ENCODE measurements at places on chromosomes 1 and 21.
A peak's percentile ranks its signal among the peaks of the same experiment; 100 is the strongest.

DNA sequence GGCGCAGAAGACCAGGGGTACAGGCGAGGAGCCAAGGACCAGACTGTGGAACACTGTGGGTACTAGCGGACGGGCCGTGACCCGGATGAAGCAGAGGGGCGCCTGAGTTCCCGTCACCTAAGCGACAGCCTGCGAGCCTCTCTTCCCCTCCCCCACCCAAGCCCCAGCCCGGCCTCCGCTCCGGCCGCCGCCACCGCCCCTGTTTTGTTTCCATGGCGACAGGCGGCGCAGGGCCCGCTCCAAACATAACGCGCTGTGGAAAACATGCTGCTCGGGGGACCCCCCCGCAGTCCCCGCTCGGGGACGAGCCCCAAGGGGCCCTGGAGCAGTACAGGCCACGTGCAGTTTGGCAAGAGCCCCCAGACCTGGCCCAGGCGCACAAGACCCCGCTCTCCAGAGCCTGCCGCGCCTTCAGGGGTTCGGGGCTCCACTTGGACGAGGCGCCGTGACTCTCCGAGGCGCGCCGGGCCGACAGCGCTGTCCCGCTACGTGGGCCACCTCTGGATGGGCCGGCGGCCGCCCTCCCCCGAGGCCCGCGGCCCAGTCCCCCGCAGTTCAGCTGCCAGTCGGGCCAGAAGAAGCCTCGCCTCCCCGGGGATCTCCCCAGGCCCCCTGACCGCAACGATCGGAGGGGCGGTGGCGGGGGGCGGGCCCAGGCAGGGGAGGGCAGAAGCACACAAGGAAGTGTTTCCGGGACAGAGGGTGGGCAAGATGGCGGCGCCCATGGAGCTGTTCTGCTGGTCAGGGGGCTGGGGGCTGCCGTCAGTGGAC lies at the start of gene MTX1:
Gene MTX1 (plus strand): TSS at position 155 of the 771 bp plus-strand sequence. CDS start 110 bp downstream, at position 265.
- peak; percentile 42 for DNase-seq

GRCh38 chr1:186421446-186421845 lies 39.5 kb downstream of the PDC start:
- DNase-seq = no peak

DNA sequence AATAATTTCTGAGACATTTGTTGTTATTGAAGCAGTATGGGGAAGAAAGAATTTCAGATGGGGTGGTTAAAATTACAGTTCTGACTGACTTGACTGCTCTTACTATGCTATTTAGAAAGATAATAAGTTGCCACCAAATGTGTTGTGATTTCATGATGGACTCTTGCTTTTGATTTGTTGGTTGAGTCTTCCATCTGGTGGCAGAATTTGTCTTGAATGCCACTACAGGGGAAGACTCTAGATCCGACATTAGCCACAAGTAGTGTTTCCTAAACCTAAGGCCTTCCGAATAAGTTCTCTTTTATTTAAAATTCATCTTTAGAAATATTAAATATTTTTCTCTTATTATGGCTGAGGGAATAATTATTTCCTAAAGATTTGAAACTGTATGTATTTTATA lies 190.9 kb upstream of the ADGRL4 start:
- DNase-seq = no peak

- no peak for DNase-seq
Observed at GRCh38 chr1:27379564-27380122, 3.5 kb downstream of the CD164L2 start.

GRCh38 chr21:14124266-14124665 lies 86.5 kb downstream of the LIPI start:
- no peak for DNase-seq

DNA sequence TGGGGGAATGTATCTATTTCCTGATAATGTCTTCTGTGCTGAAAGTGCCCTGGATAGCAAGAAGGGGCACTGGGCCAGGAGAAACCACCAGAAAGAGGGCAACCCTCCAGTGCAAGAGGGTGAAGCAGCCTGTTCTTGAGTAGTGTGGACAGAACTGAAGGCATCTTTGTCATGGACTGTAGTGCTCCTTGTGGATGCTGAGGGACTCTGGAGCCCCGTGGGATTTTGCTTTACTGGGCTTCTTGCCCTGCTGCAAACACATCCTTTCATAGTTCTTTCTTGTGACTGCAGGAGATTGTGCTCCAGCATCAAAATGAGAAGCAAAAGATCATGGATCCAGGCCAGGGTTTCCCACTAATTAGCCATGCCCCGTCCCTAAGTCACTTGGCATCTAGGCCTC lies 300.6 kb downstream of the ZNF326 start:
- no peak for DNase-seq

GRCh38 chr1:10557714-10558113 lies 83.0 kb downstream of the PEX14 start:
- DNase-seq = no peak

DNA sequence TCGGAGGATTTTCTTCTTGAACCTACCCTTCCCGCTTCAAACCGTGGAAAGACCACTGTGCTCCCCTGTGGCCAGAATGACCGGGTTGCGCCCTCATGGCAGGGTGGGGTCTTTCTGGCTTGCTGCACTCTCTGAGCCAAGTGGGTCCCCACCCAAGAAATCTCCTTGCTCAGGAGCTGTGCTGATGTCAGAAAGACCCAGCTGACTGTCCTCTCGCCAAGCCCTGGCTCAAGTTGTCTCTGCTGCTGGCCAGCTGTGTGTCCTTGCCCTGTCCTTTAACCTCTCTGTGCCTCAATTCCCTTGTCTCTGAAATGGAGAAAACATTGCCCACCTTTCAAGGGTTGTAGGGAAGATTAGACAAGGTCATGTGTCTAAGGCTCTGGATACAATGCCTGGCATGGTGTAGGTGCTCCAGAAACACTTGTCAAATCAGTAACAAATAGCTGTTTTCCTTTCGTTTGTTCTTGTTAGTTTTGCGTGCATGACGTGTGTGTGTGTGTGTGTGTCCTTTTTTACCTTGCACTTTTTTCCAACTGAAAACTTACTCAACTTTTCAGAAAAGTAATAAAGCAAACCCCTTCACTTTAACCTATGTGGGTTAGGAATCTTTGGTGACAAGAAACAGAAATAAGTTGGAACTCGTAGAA lies 41.1 kb upstream of the RPL11 start:
- no peak for DNase-seq

- DNase-seq = no peak
Observed at GRCh38 chr1:223010582-223011504, 132.2 kb downstream of the TLR5 start.

- no peak for DNase-seq
Observed at GRCh38 chr1:85411567-85412305, 53.2 kb downstream of the DDAH1 start.

- DNase-seq = no peak
Observed at GRCh38 chr1:202162047-202162417, 1.6 kb upstream of the PTPN7 start.

GRCh38 chr1:200774735-200775444 lies 36.2 kb downstream of the CAMSAP2 start:
- no peak for DNase-seq

DNA sequence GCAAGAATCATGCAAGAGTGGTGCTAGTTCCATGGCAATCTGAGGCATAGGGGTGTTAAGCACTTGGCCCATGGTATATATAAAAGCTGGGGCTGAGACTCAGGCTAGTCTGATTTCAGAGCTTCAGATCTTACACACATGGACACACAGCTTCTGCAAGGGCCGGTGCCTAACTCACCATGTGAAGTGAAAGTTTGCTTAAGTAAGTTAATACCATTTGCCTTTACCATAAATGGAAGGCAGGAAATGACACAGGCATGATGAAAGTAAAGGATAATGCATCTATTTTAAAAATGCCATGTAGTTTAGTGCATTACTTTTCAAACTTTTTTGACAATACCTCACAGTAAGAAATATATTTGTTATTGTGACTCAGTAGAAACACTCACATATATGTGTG lies 122.6 kb downstream of the KCNJ6 start:
- DNase-seq = no peak

GRCh38 chr1:53330819-53331218 lies 2.9 kb upstream of the LRP8 start:
- no peak for DNase-seq

DNA sequence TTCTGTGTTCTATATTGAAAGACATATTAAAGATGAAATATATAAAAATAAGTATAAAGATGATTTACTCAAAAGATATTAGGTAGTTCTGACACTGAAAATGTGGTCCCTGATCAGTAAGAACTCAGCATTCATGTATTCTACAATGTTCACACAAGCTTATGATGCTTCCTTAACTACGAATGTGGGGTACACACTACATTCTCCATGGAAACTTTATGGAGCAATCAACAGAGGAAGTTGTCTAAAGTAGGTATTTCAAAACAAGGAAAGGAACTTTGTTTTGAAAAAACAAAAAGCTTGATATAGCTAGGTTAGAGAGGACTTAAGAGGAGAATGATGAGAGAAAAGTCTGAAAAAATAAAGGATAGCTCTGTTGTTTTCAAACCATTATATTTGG lies 119.7 kb upstream of the RGS18 start:
- DNase-seq = no peak

DNA sequence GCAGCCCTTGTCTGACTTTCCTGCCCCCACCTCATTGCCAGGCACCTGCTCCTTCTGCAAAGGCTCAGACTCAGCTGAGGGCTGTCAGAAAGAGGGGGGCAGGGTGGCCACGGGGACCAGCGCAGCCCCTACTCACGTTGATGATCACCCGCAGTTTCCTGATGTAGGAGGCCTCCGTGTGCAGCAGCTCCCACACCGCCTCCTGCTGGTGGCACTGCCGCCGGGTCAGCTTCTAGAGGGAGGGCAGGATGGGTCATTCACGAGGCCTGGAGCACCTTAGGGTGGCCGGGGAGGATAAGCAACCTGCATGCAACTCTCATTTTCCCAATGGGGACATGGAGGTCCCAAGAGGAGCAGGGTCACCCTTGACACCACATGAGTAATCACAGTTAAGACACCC lies 6.4 kb upstream of the TNFRSF25 start:
- no peak for DNase-seq

- no peak for DNase-seq
Observed at GRCh38 chr1:230170153-230170547, 103.1 kb downstream of the GALNT2 start.

GRCh38 chr1:170927955-170928840 lies 7.1 kb upstream of the MROH9 start:
- no peak for DNase-seq

- no peak for DNase-seq
Observed at GRCh38 chr1:99748419-99748818, 18.0 kb downstream of the FRRS1 start.

DNA sequence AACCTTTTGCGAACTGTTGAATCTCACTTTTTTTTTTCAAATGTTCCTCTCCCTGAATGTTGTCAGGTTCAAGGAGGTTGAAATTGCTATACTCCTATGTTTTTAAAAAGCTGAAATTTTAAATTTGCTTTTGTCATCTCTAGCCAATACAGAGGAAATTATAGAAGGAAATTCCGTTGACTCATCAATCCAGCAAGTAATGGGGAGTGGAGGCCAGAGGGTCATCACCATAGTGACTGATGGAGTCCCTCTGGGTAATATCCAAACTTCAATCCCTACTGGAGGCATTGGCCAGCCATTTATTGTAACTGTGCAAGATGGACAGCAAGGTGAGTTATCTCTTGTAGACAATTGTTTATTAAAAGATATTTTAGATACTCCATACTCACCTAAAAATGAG lies 36.3 kb downstream of the GABPB2 start:
- no peak for DNase-seq

- no peak for DNase-seq
Observed at GRCh38 chr1:40820911-40821693, 37.5 kb downstream of the KCNQ4 start.

DNA sequence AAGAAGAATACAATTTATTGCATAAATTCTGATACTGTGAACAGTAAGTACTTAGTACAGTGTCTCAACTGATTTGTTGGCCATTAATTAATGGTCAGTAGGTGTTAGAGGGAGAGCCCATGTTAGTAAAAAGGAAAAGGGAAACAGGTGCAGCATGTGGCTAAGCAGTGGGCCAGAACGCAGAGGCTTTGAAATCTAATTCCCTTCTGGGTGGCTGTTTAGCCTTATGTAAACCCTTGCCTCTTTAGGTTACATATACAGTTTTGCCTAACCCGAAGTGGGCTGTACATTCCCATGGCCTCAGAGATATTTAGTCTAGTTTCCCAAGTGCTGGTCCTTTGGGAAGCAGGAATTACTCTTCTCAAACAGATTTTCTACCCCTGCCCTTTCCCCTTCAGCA lies 43.5 kb upstream of the BCL9 start:
- no peak for DNase-seq

DNA sequence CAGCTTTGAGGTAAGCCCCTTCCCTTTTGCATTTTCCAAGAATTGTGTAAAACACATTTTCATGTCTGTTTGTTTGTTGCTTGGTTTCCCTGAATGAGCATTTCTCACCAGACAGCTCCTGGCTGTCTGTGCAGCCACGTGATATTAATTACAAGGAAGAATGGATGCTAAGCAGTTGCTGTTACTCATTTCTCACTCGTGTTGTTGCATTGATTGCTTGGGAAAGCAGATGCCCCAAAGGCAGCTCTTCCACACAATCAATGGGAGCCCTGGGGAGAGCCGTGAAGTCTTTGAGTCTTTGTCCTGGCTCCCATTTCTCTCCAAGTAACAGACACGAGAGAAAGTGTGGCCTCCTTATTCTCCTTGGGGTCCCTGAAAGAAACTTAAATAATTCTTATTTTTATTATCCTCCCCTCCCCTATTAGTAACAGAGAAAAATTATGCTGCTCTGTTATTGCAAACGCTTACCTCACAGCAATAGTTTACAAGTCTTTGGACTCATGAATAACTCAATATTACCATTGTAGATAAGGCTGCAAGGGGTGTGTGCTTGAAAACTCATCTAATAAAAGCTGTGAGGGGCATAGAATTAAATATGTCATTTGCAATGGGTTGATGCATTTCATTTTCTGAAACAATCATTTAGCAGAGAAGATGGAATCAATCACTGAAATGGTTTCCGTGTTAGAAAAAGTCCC lies 127.7 kb upstream of the CAMK1G start:
- DNase-seq = no peak

DNA sequence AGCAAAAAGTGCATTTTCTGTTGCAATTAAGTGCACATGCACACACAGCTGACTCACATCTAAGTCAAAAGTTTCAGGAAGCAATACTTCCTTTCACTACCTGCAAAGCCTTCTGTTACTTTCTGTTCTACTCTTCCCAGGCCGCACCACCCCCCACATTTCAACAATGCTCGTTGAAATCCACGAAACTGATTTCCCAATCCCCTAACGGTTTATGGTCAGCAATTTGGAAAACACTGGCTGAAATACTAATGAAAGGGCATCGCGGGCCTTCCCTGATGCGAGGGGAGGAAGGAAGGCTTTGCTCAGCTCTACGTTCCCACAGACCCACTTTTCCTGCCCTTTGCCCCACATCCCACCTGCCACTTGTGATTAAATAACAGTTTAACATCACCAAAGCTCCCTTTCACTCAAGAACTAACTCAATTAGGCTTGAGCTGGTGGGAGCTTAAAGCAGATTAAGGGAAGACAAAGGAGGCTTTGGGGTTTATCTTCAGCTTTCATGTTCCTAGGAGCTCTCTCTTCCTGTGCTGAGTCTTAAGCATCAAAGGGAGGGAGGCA lies 243.2 kb upstream of the RAB4A start:
- DNase-seq = no peak

GRCh38 chr1:155117610-155118009 lies 10.1 kb upstream of the EFNA1 start:
- DNase-seq = no peak
